Foreskin keratinocyte (primary cell): ENCODE measurements at places on chromosomes 6 and 20.
A peak's percentile ranks its signal among the peaks of the same experiment; 100 is the strongest.

- no peak for DNase-seq
Observed at GRCh38 chr20:62702013-62702300, 6.7 kb upstream of the NTSR1 start.

- DNase-seq: no peak
Observed at GRCh38 chr6:151698931-151699700, 108.4 kb upstream of the ESR1 start.

GRCh38 chr6:42459888-42460287, 8.2 kb upstream of the TRERF1 start:
- no peak for DNase-seq

GRCh38 chr6:30184417-30185031, 21.2 kb downstream of the TRIM15 start:
- no peak for DNase-seq

DNA sequence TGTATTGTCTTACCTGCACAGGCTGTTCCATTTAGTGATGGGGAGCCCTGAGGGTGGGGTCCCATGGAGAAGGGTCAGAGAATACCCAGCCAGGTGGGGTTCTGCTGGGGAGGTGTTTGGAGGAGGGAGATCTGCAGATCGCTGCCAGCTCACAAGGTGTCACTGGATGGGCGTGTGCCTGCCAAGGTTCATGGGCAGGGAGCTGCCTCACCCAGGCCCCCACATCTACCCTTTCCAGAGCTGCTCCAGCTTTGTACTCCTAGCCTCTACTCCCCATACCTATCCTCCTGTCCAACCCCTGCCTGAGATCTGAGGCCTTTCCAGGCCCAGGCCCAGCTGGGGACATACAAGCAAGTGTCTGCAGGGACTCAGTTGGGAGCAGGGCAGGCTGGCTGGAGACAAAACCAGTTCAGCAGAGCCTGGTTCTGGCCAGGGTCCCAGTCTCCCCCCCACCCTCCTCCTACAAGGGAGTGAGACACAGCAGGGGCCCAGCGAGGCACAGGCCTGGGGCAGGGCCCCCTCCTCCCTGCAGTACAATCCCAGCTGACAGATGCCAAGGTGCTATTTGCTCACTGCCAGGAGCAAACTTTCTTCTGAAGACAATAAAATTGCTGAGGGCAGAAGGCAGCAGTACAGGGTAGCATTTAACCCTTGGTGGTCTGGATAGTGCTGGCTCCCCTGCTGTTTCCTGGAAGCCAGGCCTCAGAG, 19.7 kb downstream of the SPDEF start:
- no peak for DNase-seq

- DNase-seq: no peak
Observed at GRCh38 chr20:11445891-11446290, 471.8 kb upstream of the BTBD3 start.

GRCh38 chr20:37256286-37256685, 5.3 kb downstream of the GHRH start:
- DNase-seq: no peak

GRCh38 chr6:12849809-12850198, 133.2 kb downstream of the PHACTR1 start:
- DNase-seq: no peak

DNA sequence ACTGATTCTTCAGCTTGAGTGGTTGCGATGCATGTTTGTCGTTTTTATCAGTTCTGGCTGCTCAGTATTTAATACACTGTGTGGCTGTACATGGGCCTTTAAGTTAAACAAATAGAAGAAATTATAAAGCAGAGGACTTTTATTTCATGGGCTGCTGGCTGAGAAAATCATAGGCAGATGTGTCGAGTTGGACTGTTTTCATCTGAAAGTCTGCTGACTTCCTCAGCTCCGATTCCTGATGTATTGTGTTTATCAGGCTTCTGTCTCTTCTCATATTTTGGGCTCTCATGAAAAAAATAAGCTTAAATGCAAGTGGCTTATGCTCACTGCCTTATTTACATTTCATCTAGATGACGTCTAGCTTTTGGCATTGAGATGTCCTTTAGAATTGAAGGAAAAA, 129.5 kb upstream of the GGTLC1 start:
- no peak for DNase-seq

DNA sequence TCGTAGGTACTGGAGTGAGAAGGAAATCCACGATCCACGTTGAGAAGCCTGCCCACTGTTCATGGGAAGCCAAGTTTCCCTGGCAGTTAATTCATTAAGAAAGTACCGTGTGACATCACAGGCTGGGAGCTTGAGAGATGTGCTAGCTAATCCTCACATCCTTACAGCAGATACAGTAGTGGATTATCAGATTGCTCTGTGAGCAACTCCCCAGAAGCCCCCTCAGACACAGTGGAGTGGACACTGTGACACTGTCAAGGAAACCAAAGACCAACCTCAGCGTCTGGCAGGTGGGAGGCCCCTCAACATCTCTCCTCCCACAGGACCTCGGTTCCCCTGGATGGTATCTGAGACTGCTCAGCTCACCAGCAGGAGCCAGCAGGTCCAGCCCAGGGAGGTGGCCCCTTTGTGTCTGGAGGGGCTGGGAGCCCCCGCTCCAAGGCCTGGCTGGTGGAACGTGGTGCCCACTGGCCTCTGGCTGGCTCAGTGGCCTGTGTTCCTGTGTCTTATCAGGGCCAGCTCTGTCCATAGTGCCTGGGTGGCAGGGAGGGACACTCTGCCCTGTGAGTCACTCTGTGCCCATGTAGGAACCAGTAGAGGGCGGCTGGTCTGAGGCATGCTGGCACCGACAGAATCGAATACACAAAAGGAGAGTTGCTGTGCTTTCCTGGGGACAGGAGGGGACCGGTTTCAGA, 7.2 kb downstream of the PYGB start:
- DNase-seq: no peak

GRCh38 chr6:151493804-151494234, at the start of gene CCDC170:
TSS of gene CCDC170 (plus strand) at chr6:151494017. CDS start at chr6:151494129, 112 bp downstream.
- DNase-seq: no peak

- DNase-seq: no peak
Observed at GRCh38 chr6:103862297-103862696, 997.4 kb downstream of the HACE1 start.

GRCh38 chr20:48733296-48733790, 94.5 kb downstream of the PREX1 start:
- peak; percentile 1 for DNase-seq

DNA sequence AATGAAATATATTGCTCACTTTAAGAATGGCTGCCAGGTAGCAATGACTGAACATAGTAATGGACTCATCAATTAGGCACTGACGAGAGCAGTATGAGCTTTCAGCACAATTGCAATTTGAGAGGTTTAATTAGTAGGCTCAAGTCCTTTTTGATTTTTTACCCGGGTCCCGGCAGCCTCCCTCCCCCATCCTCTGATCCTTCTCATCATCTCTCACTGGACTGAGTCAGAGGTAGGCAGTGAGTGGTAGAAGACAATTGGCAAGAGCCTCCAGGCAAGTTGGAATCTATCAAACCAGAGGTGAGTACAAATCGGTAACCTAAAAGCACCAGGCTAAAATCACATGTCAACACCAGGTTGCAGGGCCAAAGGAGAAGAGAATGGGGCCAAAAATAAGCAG, 107.9 kb downstream of the DCDC2 start:
- DNase-seq: peak; percentile 11

GRCh38 chr20:33370291-33370690, 31.0 kb downstream of the CDK5RAP1 start:
- peak; percentile 60 for DNase-seq

DNA sequence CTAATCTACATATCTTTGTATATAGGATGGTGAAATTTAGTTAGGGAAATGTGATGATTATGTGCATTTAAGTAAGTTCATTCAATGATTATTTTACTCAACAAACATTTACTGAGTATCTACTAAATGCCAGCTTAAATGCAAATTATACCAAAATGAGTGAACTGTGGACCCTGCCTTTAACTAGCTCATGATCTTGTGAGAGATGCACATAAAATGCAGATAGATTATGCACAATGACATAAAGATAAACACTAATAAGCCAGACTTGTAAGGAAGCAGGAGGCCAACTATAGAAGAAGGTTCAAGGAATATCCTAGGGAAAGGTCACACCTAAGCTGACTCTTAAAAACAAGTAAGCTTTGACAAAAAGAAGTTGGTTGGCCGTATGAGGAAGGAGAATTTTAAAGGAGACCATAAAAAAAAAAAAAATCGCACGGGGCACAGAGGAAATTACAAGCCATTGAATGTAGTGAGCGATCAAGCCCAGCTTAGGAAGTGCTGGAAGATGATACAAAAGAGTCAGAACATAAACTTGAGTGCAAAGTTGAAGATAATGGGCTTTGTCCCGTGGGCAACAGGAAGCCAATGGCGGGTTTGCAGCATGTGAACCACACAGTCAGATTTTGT, 107.9 kb downstream of the NRSN1 start:
- no peak for DNase-seq

DNA sequence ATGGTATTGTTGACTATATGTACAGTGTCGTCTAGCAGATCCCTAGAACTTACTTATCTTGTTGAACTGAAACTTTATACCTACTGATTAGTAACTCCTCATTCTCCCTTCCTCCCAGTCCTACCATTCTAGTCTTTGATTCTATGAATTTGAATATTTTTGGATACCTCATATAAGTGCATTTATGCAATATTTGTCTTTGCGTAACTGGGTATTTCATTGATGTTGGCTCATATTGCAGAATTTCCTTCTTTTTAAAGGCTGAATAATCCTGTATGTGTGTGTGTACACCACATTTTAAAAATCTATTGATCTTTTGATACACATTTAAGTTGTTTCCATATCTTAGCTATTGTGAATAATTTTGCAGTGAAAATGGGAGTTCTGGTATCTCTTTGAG, 119.9 kb downstream of the SOX4 start:
- no peak for DNase-seq

DNA sequence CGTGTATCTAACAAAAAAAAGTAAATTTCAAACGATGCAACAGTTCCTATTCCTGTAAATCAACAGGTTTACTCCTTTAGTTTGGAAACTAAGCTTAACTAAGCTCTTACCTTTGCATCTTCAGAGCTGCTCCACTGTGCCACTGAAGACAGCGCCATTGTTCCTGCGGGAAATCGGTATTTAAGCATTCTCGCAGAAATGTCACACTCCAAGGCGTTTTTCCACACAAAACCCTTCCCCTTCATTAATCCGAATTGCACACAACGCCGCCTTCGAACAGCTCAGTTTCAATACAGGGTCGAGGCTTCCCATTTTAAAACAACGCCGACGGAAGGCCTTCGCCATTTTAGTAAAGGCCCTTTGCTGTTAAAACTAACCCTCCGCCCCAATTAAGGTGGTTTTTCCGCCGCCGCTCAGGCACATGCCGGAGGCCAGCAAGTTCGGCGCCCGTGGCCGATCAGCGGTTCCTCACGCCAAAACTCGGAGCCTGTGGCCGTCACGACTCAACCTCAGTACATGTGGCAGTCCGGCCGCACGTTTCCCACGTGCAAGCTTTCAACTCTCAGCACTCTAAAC, 35.4 kb upstream of the SYNCRIP start:
- DNase-seq: no peak

- peak; percentile 78 for DNase-seq
Observed at GRCh38 chr6:157148391-157149323, 174.7 kb downstream of the TMEM242 start.

GRCh38 chr6:39907871-39908575, 26.2 kb downstream of the MOCS1 start:
- no peak for DNase-seq

- DNase-seq: no peak
Observed at GRCh38 chr6:951399-952181, 258.7 kb upstream of the EXOC2 start.

GRCh38 chr6:169415179-169415578, 161.5 kb upstream of the THBS2 start:
- no peak for DNase-seq

DNA sequence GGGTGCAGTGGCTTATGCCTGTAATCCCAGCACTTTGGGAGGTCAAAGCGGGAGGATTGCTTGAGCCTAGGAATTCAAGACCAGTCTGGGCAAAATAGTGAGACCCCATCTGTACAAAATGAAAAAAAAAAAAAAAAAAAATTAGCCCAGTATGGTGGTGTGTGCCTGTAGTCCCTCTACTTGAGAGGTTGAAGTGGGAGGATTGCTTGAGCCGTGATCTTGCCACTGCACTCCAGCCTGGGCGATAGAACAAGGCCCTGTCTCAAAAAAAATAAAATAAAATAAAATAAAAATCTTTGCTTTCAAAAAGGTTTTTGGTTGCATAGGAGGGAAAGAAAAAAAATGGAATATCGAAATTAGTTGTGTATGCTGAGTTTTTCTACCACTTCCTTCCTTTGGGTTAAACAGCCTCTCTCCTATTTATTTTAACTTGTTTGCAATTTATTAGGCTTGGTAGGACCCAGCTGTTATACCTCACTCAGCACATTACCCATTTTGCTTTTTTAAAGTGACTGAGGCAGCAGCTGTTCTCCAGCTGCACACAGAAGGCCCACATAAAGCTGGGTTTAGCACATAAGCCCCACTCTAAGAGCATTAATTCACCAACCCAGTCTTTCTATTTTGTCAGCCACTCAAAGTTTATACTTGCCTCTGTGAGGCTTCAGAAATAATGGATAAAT, 152.3 kb downstream of the ZFAND3 start:
- no peak for DNase-seq

- DNase-seq: peak; percentile 56
Observed at GRCh38 chr6:90790058-90790457, 203.2 kb upstream of the MAP3K7 start.

DNA sequence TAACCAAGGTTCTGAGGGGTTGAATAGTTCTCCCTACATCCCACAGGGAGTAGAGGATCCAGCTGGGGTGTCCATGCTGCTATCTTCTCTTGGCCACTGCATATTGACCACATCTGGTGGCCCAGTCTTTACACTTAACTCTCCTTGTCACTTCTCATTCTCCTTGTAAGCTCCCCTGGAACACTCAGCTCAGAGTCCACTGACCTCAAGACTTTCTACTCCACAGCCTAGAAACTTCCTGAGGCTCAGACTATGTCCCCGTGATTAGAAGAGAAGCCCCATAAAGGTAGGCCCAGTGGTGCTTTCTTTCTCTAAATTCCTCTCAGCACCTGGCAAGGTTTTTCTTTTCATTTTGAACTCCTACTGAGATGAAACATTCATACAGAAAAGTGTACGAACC, 13.3 kb upstream of the ZFAND3 start:
- no peak for DNase-seq

DNA sequence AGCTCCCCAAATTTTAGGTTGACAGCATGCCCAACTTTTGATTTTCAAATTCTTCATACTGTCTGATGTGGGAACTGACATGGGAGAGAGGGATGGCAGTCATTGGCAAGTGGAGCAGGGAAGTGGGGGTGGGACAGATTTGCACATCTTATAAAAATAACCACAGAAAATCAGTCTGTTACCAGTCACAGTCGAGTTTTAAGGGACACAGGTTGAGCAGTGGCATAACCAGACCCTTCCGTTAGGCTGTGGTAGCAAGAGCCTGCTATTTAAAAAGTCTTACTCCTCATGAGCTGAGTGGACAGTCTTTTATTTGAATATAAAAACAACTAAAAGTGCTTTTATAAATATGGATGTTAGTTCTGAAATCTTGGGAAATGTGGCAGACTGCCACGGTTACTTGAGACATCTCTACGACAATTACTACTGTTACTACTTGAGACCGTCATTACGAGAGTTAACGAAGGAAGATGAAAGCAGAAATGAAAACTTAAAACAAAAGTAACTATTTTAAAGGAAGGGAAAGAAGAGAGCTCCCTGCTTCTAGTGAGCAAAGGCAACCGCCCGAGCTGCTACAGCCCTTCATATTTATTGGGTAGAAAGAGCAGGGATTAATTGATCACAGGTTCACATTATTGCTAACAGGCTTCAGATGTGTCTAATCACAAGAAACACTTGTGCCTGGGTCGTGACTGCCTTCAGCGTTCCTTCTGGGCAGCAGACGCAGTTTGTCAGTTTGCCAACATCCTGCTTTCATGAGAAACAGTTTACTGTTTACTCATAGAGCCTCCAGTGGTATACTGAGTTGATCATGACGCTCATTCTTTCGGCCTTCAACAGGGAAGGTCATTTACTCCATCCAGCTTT, 71.3 kb downstream of the EFHC1 start:
- DNase-seq: no peak
